ENCODE measurements at places on chromosomes 11 and 22.
A peak's percentile ranks its signal among the peaks of the same experiment; 100 is the strongest.

- DNase-seq: no peak
These were observed 71.5 kb downstream of the FCHSD2 start for GRCh38 chr11:73070653-73071052.

- DNase-seq: no peak
These were observed 36.8 kb upstream of the RBFOX2 start for GRCh38 chr22:36065462-36065774.

GRCh38 chr11:131350872-131351271, 19.5 kb upstream of the NTM start:
- DNase-seq: no peak

DNA sequence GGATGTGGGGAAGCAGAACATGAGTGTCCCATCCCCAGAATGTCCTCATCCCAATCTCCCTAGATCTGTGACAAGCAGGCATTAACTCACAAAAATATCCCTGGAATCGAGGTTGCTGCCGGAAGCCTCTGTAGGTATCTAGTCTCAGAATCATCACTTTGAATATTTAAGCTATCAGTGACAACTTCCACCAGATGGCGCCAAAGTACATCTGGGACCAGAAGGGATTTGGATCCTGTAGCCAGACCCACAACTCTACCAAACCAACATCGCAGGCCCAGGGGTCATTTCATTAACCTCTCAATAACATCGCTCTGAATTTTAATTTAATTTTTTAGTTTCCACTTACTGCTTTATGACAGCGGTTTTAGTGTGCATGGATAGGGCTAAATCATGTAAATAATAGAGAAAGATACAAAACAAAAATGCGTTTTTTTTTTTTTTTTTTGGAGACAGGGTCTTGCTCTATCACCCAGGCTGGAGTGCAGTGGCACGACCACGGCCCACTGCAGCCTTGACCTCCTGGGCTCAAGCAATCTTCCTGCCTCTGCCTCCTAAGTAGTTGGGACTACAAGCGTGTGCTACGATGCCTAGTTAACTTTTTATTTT, 1.1 kb upstream of the EXT2 start:
- DNase-seq: peak; percentile 82

DNA sequence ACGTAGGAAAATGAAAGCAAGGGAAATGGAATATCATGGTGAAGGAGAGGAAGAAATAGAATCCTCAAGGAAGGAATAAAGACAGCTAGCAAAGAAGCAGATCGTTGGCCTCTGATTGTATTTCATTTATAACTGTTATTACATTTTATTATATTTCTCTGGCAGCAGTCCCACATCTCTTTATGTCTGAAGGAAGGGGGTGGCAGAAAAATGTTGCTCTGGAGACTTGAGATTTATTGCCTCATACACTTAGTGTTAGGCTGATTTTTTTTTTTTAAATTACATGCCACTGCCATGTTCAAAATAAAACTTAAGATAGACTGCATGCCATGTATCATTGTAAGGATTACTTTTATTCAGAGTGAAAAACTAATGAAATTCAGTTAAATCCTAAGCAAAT, 971.7 kb upstream of the CHORDC1 start:
- DNase-seq: no peak

DNA sequence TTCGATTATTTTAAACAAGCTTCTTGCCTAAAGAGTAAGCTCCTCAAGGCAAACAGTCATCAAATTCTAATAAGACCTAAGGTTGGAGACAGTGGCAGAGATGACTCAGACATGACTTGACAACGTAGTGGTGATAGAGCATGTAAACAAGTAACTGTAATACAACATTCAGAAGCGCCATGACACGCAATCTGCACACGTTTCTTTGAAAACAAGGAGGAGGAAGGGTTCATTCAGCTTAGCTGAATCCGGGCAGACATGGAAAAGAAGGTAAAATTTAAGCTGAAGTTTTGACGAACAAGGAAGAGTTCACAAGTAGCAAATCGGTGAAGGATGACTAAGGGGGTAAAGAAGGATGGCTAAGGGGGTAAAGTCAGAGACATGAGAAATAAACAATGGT, 152.4 kb upstream of the ZC3H12C start:
- DNase-seq: no peak

DNA sequence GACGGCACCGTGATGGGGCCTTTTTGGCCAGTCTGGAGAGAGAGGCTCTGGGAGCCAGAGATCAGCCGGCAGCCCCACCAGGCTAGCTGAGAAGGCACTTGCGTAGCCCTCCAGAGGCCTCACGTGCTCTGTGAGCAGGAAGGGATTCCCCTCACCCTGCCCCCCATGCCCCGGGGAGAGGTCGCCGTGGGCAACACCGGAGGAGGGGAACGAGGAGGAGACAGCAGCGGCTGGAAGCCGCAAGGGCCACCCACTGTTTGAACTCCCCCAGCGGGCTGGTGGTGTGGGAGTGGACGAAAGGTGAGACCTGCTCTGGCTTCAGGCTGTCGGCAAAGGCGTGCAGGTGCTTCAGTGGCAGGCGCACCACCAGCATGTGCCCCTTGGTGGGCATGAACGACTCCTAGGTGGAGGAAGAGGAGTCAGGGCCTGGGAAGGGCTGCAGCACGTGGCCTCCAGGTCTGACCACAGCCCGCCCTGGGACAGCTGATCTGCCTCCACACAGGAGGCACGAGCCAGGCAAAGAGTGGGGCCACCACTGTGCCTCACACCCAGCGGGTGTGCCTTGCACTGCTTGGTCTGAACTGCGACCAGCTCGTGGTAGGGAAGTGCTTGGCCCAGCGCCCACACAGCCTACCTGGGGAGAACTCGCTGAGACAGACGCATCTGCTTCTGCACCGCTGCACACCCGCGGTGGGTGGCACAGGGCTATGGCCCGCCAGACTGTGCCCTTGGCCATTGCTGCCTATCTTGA, 99.9 kb downstream of the MED15 start:
- DNase-seq: no peak

GRCh38 chr11:12838463-12839123, 164.4 kb downstream of the TEAD1 start:
- no peak for DNase-seq

DNA sequence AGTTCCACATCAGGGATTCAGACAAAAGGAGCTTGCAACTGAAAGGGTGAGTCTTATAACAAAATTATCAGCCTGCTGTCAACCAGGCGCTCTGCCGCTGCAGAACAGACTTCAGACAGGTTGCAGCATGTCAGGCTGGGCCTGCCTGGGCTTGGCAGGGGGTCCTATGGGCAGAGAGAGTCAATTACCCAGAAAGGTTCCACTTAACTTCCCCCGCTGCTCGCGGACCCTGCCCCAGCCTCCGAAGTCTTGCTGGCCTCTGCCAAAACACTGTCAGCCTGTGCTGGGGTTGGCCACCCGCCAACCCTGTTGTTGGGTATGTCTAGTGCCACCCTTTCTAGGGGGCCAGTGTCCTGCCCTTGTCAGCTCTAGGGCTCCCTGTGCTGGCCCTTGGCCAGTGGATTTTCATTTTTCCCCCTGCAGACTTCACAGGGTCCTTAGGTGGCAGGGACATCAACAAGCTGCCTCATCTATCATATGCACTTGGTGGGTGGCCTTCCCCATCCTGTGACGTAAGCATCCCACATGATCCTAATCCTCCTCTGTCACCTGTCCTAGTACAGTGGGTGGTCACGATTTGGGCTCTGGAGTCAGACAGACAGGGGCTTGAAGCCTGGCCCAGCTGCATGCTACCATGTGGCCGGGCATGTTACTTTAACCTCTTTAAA, 166.5 kb upstream of the CADM1 start:
- DNase-seq: no peak

DNA sequence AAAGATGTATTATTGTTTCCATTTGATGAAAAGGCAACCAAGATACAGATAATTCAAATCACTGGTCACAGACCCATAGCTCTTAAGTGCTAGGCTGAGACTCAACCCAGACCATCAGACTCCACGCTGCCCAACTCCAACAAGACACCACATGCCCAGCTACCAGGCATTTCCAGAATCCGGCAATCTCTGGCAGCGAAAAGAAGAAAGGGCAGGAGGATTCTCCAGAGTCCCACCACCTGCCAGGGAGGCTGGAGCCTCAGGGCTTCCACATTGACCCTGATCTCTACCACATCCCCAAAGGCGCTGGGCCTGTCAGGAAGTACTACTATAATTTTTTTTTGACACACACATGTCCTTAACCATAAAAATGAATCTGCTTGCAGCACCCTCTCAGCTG, 61.4 kb upstream of the ARFGAP3 start:
- DNase-seq: no peak

GRCh38 chr11:11445441-11446185, 92.6 kb upstream of the CSNK2A3 start:
- DNase-seq: no peak

DNA sequence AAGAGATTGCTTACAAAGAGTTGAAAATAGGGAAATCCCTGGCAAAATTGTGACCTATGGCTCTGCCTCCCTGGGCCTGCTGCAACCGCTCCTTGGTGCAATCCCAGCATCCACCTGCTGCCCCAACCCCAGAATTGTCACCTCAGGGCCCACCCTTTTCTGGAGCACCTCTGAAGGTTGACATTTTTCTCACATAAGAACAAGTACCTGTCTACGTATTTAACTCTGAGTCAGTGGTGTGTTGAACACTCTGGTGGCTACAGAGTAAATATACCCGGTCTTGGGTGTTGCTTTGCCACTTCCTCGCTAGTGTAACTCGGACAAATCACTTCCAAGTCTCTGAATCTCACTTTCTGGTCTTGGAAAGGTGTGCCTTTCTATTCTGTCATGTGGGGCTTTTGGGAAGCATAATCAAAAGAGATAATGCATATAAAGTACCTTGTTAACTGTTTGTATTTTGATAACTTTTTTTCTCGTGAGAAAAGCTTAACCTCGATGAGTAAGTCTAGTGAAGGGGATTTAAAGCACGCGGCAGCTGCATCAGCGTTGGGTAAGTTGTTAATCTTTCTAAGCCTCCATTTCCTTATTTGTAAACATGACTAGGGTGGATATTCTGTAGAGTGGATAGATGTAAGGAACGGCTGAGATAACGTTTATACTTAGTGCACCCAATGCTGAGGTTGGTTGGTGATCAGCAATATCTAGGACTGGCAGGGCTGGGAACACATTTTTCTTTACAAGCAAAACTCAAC, 881.2 kb downstream of the OPCML start:
- no peak for DNase-seq

GRCh38 chr11:69371731-69372588, 78.0 kb downstream of the MYEOV start:
- peak; percentile 41 for DNase-seq

DNA sequence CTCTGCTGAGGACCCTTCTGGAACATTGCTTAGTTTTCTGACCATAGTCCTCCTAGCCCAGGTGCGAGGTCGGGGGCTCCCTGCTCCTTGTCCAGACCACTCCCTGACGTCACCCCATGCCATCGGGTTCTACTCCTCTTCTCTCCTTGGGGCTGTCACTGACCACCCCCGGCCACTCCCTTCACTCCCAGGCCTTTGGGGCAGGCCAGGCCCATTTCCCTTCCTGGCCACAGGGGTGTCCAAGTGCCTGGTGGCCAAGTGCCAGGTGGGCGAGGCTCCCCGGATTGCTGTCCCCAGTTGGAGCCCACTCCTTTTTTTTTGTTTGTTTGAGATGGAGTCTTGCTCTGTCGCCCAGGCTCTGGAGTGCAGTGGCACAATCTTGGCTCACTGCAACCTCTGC, 19.5 kb downstream of the MRGPRD start:
- DNase-seq: no peak

DNA sequence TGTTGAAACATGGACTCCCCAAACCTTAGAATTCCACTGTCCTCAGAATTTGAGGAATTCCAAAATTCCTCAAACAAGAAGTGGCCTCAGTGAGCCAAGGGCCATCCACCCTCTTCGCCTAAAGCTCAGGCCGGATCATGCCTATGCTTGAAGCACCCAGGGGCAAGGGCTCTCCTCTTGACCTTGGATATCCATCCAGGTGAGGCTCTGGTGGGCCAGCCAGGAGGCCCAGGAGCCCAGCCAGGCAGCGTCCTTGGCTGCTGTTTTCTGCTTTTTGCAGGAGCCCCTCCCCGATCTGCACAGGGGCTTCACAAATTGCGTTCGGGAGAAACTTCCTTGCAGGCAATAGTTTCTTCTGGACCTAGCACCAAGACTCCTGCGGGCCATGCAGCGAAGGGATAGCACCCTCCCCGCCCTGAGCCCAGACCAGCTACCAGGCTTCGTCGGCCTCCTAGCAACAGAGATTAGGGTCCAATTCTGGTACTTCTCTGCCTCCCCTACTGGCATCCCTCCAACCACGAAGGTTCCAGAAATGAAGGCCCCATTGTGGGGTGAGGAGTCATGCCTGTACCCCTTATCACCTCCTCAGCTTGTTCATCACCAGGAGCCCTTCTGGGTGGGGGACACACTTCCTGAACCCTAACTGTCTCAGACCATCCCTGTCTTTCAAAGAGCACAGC, 2.0 kb downstream of the PHLDA2 start:
- DNase-seq: no peak

DNA sequence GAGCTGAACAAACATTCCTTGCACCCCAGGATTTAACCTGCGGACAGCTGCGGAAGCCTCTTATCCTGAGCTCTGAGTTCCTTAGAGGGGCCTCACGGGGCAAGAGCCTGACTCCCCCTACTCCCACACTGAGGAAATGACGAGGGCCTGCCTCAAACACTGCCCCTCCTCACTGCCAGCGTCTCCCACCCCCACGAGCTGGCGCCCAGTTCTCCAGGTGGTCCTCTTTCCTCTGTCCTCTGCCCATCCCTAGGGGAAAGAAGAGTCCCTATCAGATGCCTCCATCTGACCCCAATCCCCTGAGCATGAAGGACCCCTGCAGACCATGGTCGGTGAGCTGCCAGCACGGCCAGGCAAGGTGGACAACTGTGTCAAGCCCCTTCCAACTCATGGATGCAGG, 14.3 kb downstream of the CHST1 start:
- DNase-seq: peak; percentile 32
